ENCODE measurements at places on chromosomes 3 and 15.

DNA sequence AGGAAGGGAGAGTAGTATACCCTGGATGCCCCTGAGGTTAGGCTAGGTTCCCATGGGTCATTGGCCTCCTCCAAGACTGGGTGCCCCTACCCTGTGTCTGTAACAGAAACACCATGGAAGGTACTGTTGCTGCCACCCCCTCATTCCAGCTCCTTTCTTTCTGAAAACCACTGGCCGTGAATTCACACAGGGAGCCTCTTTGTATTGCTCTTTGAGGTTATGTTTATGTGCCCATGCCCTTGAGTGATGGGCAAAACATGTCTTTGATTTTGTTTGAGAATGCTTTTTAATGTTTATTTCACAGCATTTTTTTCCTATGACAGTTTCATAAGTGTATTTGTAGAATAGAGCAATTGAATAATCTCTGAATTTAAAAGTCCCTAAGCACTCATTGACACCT lies 79.7 kb downstream of the RARB start:
- DNase-seq = no peak

- DNase-seq = no peak
These were observed 60.1 kb downstream of the SGO1 start for GRCh38 chr3:20125897-20126296.

- no peak for DNase-seq
These were observed 71.7 kb downstream of the TTC23 start for GRCh38 chr15:99177679-99178078.

DNA sequence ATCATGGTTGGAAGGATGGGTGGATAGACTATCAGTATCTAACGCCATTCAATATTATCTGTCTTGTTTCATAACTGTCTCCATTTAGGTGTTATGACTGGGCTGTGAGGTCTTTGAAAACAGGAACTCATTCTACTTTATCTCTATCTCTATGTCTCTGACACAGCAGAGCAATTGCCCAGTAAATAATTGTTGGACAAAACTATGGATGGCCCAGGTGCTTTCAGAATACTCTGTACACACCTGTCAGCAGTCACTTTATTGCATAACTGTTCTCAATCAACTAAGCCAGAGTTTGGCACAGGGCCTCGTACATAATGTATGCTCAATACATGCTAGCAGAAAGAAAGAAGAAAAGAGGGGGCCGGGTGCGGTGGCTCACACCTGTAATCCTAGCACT lies 210.3 kb downstream of the OPA1 start:
- no peak for DNase-seq

- no peak for DNase-seq
These were observed 63.3 kb downstream of the RAD18 start for GRCh38 chr3:8899876-8900460.

DNA sequence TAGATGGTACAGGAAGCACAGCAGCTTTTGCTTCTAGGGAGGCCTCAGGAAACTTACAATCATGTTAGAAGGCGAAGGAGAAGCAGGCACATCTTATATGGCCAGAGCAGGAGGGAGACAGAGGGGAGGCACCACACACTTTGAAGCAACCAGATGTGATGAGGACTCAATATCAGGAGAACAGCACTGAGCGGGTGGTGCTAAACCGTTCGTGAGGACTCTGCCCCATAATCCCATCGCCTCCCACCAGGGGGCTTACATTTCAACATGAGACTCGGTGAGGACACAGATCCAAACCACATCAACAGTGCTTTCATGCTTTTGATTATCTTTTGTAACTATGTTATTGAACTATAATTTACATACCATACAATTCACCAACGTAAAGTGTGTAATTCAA lies 7.6 kb upstream of the TMEM44 start:
- no peak for DNase-seq

DNA sequence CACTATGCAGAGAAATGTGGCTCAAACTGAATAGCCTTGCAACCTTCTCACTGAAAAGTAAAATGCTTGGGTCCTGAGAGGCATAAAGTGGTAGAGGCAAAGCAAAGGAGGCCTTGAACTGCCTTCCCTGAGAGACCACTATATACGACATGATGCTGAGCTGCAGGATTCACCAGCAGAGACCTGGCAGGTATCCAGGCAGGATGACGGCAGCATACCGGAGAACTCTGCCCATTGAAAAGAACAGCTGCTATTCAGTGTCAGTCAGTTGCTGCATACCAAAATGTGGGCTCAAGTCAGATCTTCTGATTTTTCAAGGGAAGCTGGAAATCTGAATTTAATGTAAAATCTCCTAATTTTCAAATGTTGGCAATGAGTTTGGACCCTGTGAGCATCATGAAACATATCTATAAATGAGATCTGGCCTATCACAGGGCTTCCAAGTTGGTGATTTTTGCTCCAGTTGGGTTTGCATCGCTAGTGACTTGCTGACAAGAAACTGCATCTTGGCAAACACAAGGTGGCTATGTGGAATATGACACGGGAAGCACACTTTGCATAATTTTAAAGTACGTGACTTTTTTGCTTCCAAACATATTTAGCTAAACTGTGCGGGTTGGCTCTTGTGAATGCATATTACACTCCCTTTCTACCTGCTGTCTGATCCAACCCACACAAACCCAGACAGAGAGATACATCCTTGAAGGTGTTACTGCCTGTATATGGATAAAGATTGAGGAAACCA lies 529.0 kb downstream of the AGBL1 start:
- DNase-seq = no peak

DNA sequence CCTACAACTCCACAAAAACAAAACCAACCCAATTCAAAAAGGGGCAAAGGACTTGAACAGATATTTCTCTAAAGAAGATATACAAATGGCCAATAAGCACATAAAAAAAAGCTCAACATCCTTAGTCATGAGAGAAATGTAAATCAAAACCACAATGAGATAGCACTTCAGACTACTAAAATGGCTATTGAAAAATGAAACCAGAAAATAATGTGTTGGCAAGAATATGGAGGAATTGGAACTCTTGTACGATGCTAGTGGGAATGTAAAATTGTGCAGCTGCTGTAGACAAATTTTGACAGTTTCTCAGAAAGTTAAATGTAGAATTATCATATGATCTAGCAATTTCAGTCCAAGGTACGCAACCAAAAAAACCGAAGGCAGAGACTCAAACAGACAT lies 29.0 kb downstream of the KY start:
- no peak for DNase-seq

GRCh38 chr3:30691249-30691880 lies 85.0 kb downstream of the TGFBR2 start:
- DNase-seq = no peak

GRCh38 chr3:61066800-61067199 lies 184.5 kb downstream of the FHIT start:
- no peak for DNase-seq

DNA sequence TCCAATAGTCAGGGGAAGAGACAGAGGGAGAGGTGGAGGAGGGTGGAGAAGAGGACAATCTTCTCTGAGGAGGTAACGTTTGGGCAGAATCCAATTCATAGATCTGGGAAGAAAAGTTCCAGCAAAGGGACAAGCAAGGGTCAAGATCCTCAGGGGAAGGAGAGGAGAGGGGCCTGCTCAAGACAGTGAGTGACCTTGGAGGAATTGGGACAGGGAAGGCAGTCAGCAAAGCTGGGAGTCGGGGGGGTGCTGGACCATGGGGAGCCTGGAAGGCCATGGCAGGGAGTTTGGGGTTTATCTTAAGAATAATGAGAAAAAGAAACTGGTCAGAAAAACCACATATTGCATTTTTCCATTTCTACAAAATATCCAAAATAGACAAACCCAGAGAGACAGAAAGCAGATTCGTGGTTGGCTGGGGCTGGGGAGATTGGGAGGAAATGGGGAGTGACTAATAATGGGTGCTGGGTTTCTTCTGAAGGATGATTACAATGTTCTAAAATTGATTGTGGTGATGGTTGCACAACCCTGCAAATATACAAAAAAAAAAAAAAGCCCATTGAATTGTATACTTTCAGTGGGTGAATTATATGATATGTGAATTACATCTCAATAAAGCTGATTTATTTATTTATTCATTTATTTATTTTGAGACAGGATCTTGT lies 19.6 kb upstream of the SRP14 start:
- DNase-seq = no peak

DNA sequence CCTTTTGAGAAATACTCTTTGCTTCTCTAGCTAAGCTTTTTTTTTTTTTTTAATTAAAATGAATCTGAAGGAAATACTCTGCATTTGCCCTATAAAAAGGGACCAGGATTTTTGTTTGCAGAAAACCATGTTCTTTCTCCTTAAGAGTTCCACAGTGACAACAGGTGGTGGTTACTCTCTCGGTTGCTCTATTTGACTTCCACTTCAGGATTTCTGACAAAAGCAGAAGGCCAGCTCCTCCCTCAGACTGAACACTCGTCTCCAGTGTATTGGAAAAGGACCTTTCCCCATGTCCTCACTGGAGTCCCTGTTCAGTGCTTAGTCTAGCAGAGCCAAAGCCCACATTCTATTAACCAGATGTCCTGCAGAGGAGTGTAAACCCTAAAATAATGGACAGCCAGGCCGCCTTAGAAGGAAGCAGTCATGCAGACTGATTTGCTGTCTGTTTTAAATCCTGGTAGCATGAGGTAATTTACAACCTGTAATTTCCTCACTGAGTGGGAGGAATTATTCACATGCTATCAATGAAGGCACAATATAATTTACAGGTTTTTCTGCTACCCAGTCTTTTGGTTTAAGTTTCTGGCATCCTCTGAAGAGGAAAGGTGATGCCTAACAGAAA lies 599.3 kb downstream of the PYDC2 start:
- no peak for DNase-seq

DNA sequence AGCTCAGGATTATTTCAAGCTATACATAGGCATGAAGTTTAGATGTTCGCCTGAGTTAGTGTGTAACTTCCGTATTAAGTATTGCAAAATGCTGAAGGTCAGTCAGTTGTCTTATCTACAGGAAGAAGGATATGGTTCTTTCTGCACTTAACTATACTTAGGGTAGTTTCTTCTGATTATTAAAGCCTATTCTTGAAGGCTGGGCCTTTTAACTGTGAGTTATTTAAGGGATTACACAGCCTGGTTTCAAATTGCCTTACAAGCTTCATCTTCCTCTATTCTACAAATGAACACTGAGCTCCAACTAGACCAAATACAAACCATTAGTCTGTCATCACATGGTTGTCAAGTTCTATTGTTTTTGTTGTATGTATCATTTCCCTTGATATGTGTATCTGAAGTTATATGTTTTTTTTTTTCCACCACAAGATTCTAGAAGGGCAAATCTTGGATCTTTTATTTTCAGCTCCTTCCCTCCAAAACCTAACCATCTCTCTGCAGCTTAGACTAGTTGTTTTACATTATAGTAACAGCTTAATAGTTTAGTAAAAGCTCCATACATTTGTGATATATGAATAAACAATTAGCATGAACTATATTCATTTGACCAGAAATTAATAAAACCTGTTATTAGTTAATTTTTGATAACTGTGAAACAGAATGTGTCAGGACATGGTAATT lies 272.9 kb upstream of the KCNMB2 start:
- DNase-seq = no peak

GRCh38 chr3:61943975-61944374 lies 382.6 kb downstream of the PTPRG start:
- DNase-seq = no peak

- no peak for DNase-seq
These were observed 23.2 kb downstream of the HAPLN3 start for GRCh38 chr15:88872106-88872505.

DNA sequence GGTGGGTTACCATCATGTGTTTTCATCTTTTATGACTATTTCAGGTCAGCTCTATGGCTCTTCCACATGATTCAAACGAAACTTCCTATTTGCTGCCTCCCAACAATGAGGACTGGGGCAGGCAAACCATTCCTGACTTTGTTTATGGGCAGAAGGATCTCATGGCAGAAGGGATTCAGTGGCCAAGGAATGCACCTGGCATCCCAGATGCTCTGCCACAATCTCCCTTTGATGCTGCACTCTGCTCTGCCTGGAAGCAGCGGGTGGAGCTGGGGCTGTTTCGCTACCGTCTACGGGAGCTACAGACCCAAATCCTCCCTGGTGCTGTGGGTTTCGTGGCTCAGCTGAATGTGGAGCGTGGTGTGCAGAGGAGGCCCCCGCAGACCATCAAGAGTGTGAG lies 6.8 kb downstream of the GDPGP1 start:
- no peak for DNase-seq

GRCh38 chr3:128486205-128486628 lies 6.8 kb downstream of the GATA2 start:
- no peak for DNase-seq

DNA sequence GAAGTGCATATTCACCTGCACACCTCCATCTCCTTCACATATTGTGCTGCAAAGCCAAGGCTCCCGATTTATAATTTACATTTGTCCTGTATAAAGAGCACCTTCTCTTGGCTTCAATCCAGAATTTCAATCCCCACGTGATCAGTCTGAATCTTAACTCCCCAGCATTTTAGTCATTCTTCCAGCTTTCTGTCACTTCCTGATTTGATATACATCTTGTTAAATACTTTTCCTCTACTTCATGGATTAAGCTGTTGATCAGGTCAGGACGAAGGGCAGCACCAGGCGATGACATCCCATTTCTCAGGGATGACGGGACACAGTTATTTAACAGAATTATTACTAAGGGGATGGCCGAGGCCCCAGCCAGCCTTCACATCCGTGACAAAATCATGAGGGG lies 212.5 kb downstream of the EPHB1 start:
- no peak for DNase-seq

DNA sequence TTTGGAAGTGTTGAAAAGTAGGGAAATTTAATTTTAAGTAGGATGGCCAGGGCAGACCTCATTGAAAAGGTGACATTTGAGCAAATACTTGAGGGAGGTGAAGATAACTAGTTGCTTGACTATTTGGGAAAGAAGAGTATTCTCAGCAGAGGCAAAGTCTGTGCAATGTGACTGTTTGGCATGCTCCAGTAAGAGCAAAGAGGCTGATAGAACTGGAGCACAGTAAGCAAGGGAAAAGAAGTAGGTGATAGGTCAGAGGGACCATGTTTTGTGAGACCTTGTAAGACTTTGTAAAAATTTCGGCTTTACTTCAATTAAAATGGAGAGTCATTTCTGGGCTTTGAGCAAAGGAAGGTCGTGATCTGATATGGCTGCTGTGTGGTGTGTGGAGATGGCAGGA lies 335.8 kb downstream of the ZIC1 start:
- no peak for DNase-seq

DNA sequence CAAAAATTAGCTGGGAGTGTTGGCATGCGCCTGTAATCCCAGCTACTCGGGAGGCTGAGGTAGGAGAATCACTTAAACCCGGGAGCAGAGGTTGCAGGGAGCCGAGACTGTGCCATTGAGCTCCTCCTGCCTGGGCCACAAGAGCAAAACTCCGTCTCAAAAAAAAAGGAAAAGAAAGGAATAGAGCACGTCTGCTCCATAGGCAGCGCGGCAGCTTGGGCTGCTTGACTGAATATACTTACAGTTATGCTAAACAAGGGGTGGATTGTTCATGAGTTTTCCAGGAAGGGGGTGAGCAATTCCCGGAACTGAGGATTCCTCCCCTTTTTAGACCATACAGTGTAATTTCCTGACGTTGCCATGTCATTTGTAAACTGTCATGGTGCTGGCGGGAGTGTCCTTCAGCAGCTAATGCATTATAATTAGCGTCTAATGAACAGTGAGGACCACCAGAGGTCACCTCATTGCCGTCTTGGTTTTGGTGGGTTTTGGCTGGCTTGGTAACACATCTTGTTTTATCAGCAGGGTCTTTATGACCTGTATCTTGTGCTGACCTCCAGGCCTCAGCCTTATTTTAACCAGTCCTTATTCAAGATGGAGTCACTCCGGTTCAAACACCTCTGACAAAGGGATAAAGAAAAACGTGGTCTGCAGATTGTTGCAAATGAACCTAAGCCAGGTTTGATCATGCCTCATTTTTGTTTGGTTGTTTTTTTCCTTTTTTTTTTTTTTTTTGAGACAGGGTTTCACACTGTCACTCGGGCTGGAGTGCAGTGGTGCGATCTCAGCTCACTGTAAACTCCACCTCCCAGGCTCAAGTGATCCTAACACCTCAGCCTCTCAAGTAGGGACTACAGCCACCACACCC lies 24.9 kb upstream of the SENP5 start:
- DNase-seq = no peak
